Kasumi-1 (cell line): ENCODE measurements at places on chromosomes 7 and 10.
A peak's percentile ranks its signal among the peaks of the same experiment; 100 is the strongest.

GRCh38 chr7:55127135-55127551, 108.3 kb downstream of the EGFR start:
- DNase-seq = no peak

GRCh38 chr7:21903020-21903786, 42.5 kb downstream of the CDCA7L start:
- DNase-seq = no peak

DNA sequence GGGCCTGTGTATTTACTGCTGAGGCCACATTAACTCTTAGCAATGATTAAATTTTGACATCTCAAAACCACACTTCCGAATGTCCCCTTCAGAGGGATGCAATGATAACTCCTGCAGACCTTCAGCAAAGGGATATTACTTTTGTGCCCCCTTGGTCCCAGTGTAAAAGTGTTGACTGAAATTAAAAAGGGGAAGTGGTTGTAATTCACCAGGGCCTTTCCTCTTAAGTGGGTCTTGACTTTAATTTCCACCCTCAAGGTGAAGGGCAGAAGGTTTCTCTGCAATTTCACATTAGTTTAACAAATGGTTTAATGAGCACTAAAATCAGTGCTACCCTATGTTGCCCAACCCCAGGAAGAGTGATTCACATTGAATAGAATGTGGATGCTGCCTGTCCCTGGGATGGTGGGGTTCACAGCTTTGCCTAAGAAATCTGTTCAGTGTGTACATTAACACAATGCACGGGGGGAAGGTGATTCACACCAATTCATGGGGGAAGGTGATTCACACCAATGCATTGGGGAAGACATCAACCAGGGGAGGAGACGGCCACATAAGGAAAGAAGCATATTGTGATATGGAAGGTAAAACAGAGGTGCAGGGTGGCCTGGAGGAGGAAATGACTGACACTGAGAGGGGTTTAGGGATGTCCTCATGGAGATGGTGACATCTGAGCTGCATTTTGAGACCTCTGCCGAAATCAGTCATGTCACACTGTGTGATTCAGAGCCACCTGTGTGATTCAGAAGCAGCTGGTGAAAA, 19.4 kb upstream of the TNS3 start:
- DNase-seq = peak; percentile 66

GRCh38 chr7:74009719-74010118, 18.3 kb upstream of the ELN start:
- no peak for DNase-seq

- DNase-seq = no peak
Measured at GRCh38 chr7:92629779-92630178, 39.6 kb upstream of the FAM133B start.

GRCh38 chr7:57216340-57216739, 84.1 kb upstream of the ZNF479 start:
- no peak for DNase-seq

DNA sequence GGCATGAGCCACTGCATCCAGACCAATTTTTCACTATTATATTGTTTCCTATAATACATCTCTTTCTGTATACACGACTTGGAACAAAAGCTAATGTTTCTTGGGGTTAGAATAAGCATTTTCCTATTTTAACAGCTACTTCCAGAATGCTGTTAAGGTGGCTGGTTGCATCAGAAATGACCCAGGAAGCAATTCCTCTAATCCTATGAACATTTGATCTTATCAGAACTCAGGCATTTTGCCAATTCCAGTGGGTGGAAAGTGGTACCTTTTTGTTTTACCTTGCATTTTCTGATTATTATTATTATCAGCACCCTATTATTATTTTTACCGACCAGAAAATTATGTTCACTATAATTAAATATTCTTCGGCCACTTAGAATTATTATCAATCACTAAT, 73.3 kb downstream of the NDUFB2 start:
- no peak for DNase-seq

GRCh38 chr7:30241767-30242166, 42.6 kb upstream of the ZNRF2 start:
- DNase-seq = no peak

DNA sequence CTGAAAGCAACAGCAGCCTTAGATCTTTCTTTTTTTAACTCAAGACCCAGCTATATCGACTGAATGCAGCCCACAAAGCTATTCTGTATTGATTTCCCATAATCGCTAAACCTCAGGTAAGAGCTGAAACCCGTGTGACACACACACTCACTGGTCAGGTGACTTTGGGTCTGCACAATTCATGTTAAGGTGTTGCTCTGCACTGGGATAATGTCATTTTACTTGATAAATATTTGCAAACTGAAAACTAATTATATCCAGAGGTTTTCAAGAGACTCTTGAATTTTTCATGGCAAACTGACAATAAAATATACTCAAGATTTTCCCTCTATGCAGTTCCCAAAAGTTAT, 33.1 kb downstream of the SCRN1 start:
- DNase-seq = no peak

GRCh38 chr10:92240289-92241157, 50.4 kb downstream of the CPEB3 start:
- peak; percentile 94 for DNase-seq

DNA sequence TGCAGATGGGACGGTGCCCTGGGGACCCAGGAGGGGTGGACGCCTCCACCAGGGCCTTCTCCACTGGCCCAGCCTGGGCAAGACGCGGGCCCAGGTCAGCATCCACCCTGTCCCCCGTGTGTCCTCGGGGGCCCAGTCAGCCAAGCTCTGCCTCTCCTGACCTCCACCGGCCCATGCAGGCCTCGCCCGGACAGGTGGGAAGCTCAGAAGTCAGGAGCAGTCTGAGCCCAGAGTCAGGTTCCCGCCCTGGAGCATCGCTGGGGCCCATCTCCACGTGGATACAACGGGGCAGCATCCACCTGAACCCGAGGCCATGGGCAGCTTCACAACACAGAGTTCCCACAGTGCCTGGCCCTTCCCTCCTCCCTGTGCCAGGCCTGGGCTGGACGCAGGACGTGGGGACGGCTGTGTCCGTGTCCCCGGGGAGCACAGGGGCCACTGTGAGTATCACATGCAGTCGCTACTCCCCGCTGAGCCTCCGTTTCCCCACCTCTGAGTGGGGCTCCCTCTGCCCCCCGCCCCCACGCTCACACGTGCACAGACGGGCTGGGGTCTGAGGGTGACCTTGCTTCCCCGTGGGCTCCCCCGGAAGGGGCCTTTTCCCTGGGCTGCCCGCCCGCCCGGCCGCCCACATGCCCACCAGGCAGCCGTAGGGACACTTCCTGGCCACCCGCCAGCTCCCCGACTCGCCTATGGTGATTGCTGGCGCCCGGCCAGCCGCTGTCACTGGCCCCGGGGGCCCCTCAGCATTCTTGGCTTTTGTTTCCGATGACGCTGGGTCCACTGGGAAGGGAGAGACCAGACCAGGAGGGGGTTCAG, 64.3 kb downstream of the PDGFA start:
- no peak for DNase-seq

DNA sequence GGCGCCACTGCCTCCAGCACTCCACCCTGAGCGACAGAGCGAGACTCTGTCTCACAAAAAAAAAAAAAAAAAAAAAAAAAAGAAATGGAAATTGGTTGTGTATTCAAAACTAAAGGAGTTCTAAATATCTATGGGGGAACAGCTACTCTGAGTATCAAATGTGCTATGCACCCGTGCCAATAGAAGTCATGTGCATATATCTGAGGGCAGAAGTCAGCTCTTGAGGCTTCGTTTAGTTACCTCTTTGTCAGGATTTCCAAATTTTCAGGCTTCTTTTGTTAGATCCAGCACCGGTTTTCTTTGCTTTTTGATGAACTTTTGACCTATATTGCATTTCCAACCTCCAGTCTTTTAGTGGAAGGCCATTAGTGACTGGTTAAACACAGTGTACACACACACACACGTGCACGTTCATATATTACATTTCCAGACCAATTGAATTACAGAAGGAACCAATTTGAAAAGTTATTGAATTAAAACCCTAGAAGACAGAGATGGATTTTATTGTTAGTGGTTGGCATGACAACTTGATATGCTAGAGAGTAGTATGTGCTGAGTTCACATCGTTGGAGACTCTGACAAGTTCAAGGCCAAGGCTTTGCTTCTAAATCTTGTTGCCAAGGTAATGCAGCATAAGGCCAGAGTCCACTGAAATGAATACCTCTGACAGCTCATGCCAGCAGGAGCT, 33.1 kb upstream of the ADD3 start:
- no peak for DNase-seq

GRCh38 chr10:31129880-31130405, 98.3 kb upstream of the ZNF438 start:
- no peak for DNase-seq

- DNase-seq = no peak
Measured at GRCh38 chr7:37388811-37389210, 59.9 kb downstream of the ELMO1 start.

GRCh38 chr10:67519434-67519833, 176.6 kb downstream of the CTNNA3 start:
- no peak for DNase-seq

DNA sequence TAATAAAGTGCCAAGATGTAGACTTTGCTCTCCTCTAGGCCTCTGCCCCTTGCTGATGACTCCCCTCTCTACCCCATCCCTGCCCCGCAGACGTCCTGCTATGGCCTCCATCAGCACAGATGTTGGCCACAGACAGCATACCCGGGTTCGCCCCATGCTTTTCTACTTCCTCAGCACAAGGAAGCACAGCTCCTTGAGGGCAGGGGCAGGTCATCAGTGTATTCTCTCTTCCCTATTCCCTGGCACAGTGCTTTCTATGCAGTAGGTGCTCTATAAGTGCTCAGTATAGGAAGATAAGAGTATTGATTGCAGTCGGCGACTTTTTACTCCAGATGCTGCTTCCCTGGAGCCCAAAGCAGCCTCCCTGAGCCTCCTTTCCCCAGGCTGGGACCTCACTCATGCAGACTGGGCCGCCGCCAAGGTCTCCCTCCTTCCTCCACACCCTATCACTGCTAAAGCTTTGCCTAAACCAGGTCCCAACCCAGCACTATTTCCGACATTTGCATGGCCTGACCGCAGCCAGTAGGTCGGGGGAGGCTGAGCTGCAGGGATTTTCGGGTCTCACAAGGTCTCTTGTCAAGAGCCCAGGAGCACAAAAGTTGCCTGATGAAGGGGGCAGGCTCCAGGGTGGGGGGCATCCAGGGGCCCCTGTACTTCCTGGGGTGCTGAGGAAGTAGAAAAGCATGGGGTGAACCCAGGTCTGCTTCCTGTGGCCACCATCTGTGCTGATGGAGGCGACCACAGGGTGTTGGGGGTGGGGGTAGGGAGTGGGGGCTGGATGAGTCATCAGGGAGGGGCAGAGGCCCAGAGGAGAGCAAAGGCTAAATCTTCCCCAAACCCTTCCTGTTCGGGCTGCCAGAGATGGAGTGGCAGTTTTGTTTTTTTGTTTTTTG, 8.0 kb downstream of the CALHM3 start:
- DNase-seq = peak; percentile 100

DNA sequence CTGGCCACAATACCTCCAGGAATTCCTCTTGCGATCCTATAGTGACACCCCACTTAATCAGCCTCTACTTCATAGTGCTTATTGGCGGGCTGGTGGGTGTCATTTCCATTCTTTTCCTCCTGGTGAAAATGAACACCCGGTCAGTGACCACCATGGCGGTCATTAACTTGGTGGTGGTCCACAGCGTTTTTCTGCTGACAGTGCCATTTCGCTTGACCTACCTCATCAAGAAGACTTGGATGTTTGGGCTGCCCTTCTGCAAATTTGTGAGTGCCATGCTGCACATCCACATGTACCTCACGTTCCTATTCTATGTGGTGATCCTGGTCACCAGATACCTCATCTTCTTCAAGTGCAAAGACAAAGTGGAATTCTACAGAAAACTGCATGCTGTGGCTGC, 56.8 kb downstream of the GPR141 start:
- DNase-seq = no peak

GRCh38 chr10:114315566-114316420, 76.7 kb downstream of the VWA2 start:
- no peak for DNase-seq

- no peak for DNase-seq
Measured at GRCh38 chr10:80165173-80165572, 32.6 kb downstream of the PLAC9 start.

GRCh38 chr7:128841921-128842673, 11.9 kb downstream of the FLNC start:
- DNase-seq = peak; percentile 36
